ENCODE measurements at places on chromosomes 7 and 10. TPM values are rescaled to one million over a fixed set of nuclear protein-coding genes. Genes with fewer than 3 reads are reported as not detected.

Gene LRRC17
- total RNA-seq, result 0.14 TPM

Gene SHLD2
- 19.2 TPM for total RNA-seq

Gene OLAH
- total RNA-seq, result 0.89 TPM

Gene C10orf67
- not detected for total RNA-seq

Gene PSD
- total RNA-seq, result 2.3 TPM

Gene SAMD9
- total RNA-seq, result 15.3 TPM

Gene CAMK2B
- total RNA-seq, result not detected
